KBM-7 (cell line): ENCODE measurements at places on chromosomes 1 and 21.

GRCh38 chr1:51653127-51653526 lies 36.2 kb downstream of the OSBPL9 start:
- DNase-seq = no peak

DNA sequence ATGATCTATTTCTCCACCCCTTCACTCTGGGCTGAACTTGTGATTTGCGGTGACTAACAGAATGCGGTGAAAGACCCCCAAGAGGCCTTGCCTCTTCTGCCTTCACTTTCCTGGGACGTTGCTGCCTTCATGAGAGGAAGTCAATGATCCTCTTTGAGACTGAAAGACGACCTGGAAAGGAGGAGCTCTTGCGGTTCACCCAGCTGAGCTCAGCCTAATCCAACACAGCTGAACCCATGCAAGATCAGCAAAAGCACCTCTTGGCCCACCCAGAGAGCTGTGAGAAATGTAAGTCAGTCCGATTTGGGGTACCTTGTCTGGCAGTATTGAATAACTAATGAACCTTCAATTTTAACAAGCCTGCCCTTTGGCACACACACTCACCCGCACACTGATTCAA lies 767.4 kb upstream of the TPTE start:
- no peak for DNase-seq

GRCh38 chr1:80417671-80418070 lies 1383.1 kb upstream of the ADGRL2 start:
- DNase-seq = no peak

DNA sequence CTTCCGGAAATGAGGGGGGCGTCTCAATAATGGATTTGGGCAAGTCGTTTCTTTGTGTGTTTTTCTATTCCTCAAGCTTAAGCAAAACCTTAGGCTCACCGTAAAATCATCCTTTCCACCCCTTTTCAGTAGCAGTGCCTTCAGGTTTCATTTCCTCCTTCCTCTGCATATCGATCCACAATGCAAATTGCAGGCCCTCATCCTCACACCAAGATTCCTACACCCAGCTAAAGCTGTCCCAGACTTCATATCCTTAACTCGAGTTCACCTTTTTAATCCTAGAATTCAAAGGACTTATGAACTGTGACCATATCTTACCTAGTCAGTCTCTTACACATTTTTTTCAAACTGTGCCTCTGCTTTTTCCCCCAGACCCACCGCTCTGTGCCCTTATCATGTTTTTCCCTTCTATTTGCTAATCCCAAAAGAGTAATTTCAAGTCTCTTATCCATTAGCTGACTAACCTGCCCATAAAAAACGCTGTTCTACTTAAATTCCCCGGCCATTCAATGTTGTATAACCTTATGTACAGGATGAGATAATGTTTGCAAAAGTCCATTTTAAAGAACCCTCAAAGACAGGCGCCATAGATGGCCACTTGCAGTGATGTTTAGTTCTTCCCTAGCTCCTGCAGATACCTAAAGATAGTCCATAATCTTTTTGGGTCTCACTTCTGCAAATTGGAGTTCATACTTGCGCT lies 1.5 kb downstream of the AKIRIN1 start:
- DNase-seq = peak; percentile 32

GRCh38 chr1:214400131-214400530 lies 119.2 kb downstream of the SMYD2 start:
- DNase-seq = no peak

DNA sequence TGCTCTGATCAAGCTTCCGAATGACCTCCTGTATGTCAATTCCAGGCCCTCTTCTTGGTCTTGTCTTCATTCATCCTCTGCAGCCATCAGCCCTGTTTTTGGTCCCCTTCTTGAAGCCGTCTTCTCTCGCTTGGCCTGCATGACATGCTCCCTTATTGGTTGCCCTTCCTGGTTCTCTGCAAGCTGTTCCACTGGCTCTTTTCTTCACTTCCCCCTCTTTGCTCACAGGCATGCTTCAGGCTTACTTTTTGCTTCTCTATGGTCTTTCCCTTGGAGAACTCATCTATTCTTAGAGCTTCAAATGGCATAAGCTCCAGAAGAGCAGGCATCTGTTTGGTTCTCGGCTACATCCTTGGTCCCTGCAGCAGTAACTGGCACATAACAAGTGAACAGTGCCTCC lies 38.8 kb downstream of the PDPN start:
- no peak for DNase-seq

GRCh38 chr1:34400675-34401074 lies 224.0 kb downstream of the C1orf94 start:
- no peak for DNase-seq

DNA sequence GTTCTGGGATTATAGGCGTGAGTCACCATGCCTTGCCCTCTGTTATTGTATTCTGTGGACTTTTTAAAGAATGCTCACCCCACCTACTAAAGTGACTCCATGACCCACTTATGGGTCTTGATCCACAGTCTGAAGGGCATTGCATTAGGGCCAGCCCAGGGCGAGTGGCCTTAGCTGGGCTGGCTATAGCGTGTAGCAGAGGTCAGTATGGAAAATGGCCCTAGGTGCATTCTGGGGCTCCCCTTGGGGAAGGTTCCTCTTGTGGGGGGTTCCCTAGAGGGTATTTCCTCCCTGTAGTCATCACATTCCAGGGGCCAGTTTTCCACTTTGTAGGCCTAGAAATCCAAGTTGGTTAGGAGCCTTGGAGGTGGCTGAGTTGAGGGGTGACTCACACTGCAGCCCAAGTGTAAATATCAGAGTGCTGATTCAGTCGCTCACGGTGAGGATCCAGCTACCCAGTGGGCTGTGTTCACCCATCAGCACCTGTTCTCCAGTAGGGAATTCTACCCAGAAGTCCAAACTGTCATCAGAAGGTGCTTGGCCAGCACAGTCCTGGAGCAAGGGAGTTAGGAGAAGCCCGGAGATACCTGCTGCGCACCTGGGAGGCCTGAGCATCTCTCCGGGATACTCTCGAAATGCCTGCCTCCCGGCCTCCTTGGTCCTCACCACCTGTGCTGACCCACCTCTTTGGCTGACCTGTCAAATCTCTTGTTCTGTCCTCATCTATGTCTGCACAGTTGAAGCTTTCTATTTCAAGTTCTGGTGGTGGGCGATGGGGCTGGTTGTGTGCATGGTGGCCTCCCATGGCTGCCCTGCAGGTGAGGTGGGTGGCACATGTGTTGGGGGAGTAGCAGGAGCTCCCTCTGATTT lies 52.2 kb downstream of the NENF start:
- DNase-seq = no peak

DNA sequence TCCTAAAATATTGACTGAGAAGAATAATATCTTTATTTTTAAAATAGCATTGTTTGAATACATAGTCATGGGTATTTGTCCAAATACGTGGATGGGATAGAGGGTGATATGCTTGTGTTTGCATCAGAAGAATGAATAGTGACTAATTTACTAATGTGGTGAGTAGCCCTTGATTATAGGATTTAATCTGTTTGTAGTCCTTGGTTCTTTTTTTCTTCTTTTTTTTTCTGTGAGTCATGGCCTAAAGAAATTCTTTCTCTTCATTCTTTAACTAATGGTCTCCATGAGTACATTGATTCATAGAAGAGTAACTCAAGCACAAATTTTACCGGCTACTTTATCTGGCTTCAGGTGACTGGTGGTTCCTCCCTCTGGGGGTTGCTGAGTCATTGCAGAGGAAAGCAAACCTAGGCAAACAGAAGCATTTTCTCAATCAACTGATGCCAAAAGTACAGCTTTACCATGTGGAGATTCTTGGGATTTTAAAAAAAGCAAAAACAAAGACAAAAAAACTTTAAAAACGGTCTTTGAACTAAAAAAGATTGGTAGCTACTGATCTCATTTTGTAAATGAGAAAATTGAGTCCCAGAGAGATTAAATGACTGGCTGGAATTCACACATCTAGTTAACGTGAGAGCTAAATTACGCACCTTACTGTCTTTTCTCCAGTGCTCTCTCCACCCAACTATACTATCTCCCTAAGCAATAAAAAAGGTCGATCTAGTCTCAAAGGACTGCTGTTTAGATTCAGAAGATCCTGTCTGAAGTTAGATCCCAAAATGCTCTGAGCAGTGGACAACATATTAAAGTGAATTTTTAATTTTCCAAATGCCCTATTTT lies 40.5 kb downstream of the AK5 start:
- DNase-seq = no peak

- no peak for DNase-seq
Observed at GRCh38 chr1:206087091-206087490, 30.1 kb downstream of the AVPR1B start.

DNA sequence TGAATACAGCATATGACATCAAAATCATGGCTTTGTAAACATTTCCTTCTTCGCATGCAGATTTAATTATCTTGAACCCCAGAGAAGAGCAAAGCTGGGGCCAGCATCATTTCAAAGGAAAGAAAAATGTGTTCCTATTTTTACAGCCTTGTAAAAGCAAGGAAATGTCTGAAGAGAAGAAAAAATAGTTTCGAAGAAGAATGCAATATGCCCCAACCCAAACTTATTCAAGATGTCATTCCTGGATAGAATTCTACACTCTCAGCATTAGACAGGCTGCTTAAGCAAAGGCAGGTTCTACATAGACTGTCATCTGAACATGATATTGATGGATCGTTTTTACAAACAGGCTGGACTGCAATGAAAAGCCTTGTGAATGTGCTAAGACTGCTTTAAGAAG lies 900.8 kb downstream of the TTLL7 start:
- DNase-seq = no peak

DNA sequence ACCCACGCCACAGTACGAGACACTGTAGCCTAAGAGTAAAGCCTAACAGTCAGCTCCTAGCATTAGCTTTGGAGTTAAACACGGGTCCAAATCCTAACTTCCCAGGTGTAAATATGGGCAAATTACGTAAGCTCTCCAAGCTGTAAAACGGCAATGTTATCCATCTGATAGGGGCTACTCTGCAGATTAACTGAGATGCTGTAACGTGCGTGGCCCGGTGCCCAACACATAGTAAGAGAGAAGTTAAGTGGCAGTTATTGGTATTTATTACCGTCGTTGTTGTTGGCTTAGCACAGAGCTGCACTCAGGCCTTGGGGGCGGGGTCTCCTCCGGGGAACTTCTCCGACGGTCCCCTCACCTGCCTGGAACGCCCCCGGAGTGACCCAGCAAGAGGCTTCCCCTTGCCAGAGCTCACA lies 457 bp downstream of the TRAPPC3 start:
- DNase-seq = no peak

DNA sequence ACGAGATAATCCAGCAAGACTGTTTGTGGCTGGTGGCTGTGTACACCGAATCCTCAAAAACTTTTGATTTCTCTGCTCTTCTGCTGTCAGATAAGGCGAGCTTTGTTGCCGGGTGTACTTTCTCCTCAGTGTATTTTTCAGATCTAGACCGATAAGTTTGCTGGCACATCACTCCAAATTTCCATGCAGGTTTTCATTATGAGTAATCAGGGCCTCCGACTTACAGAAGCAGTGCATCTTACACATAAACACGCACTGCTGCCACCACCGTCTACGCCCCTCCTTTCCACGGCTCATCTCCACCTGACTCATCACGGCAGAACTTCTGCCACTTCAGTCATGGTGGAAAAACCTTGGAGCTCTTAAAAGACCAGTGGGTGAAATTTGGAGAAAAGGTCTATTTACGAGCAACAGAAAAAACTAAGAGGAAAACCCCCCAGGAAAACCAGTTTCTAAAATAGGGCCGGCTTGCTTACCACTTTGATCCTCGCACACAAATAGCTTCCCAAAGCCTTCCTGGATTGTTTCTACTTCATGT lies 7.7 kb downstream of the ZBTB21 start:
- DNase-seq = no peak

GRCh38 chr1:32486463-32487113 lies 21.7 kb downstream of the ZBTB8B start:
- no peak for DNase-seq

DNA sequence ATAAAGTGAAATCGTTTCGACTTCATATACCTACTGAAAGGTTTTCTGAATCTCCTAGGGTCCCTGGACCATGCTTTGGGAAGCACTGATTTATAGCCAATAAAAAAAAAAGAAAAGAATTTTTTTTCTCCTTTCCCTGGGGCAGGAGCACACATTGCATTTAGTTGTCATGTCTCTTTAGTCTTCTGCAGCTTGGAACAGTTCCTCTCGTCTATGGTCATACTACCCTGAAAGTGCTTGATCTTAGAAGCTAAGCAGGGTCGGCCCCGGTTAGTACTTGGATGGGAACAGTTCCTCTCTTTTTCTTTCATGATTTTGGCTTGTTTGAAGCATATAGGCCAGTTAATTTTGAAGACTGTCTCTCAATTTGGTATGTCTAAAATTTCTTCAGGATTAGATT lies 3.7 kb upstream of the SERPINC1 start:
- DNase-seq = peak; percentile 33

GRCh38 chr1:221328371-221328770 lies 413.5 kb downstream of the DUSP10 start:
- no peak for DNase-seq

DNA sequence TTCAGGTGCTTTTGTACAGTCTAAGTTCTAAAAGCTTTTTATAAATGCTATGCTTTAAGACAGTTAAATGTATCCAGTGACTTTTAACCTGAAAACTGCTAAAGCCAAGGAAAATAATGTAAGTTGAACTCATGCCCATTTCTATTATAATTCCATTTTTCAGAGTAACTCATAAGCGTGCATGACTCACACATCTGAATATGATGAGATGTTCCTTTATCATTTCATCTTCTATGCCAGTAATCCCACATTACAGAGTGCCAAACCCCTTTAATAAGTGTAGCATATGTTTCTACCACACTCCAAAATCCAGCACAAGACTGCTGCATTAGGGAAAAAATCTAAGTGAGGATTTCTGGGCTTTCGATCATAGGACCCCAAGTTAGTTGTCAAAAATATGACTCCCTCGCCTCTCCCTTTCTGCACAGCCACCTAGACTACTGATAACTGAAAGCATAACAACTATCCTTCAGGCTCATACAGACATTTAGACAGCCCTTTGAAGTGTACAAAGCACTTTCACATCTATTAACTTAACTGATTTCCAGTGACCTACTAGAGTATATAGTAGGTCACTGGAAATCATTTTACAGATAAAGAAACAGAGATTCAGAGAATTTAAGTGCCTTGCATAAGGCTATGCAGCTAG lies 45.3 kb downstream of the JAK1 start:
- DNase-seq = no peak

GRCh38 chr1:55309053-55309452 lies 93.9 kb upstream of the USP24 start:
- no peak for DNase-seq

GRCh38 chr1:62951428-62951827 lies 167.5 kb downstream of the ATG4C start:
- no peak for DNase-seq
